Colonic mucosa (tissue), 4 donors: ENCODE measurements at places on chromosomes 6 and 20. TPM values are rescaled to one million over a fixed set of nuclear protein-coding genes. Genes with fewer than 3 reads are reported as not detected.

The FNDC11 gene
- 0.35 TPM for total RNA-seq

The TP53INP2 gene
- 38.1 TPM for total RNA-seq

The TMEM244 gene
- not detected for total RNA-seq

DNA sequence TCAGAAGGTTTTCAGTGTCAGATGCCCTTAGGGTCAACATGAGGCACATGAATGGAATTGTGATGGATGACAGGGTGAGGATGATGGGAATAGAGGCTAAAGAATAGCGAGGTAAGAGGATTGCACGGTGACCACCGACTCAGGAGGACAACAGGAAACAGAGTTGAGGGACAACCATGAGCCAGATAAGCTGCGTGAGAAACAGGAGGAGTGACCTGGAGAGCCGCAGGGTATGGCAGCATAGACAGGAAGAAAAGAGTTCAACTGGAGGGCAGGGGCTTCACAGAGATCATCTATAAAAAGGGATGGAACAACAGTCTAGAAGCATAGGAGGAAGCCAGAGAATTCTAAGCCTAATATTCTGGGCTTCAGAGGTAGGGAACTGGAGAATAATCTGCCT, 84.7 kb upstream of the ENPP5 start:
- no peak for DNase-seq

DNA sequence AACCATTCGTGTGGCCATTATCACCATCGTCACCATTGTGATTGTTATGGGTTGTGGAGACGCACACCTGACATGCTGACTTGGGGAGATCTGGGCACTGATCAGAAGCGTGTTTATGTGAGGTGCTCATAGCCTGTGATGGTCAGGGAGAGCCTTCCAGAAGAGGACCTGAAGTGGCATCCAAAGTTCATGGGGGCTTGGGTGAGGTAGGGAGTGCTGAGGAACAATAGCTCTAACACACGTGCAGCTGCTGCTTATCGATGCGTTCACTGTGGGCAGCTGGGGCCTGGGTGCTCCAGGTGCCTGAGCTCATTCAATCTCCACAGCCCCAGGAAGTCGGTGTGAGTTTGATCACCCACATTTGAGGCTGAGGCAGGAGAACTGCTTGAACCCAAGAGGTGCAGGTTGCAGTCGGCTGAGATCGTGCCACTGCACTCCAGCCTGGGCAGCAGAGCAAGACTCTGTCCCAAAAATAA, 227.3 kb downstream of the PREX1 start:
- DNase-seq, result no peak

DNA sequence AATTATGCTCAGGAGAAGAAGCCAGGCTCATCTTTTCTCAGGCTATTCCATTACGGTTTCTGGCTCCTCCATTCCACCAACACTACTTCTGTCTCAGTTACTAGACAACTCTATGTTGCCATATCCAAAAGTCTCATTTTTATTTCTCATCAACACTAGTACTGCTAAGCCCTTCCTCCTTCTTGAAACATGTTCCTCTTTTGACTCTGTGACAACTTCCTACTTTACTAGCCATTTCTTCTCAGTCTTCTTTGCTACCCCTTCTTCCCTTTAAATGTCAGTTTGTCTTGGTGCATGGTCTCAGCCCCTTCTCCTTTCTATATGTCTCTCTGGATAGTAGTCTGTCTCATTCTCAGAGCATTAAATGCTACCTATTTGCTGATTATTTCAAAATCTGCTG, 7.1 kb upstream of the ADGRG6 start:
- no peak for DNase-seq

DNA sequence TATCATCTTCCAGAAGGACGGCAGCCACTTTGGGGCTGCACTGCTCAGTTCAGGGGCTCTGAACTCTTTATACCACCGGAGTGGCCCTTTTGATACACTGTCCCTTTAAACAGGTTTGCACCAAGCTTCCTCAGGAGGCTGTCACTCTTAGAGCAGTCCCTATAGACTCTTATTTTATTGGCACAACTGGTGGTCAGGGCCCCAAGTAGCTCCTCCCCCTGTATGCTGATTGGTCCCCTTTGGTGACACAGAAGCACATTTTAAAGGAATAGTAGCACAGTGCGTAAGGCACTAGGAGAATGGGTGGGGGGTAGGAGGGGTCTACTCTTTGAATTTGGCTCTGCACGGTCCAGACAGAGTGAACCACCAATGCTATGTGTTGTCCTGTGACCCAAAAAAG, 122.6 kb upstream of the MLN start:
- no peak for DNase-seq

GRCh38 chr20:37363221-37364012, 17.5 kb downstream of the SRC start:
- no peak for DNase-seq
